Activated naive CD4-positive, alpha-beta T cell treated with Interleukin-2 at 50 U/mL for 16 hours (primary cell): ENCODE measurements at places on chromosomes 12 and 14.

DNA sequence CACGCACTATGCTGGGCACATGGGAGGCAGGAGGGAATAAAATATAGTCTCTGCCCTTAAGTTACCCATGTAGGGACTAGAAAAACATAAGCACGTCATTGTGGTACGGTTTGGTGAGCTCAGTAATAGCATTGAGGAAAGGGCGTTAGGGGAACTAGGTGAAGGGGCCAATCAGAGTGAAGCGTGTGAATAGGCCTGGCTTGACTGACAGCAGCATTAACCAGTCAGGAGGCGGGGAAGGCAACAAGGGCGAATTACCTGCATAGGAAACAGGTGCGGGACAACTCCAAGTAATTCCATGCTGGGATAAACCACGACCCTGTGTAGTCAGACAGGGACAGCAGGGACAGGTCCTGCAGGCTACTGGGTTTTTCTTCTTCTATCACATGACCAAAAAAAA is 107.7 kb downstream of the UNC79 start:
- no peak for DNase-seq

- DNase-seq: no peak
Measured at GRCh38 chr14:81480741-81481140, 52.9 kb downstream of the SEL1L start.

- peak; percentile 86 for DNase-seq
Measured at GRCh38 chr14:102776761-102777710, at the start of gene TRAF3. TRAF3 (plus strand) TSS chr14:102777449; CDS start chr14:102870202, 92,753 bp downstream.

DNA sequence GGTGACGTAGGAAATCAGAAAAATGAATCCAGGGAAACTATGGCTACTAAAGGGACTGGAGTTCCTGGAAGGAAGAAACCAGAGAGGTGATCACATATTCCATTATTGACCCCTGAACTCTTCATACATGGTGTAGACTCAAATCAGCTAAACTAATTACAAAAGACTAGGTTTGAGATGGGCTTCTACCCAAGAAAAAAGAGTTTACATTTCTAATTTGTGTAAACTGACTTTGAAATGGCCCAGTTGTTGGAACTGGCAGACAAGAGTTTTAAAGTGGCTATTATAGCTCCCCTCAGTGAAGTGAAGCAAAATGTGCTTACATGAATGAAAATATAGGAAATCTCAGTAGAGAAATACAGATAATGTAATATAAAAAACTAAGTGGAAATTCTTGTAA is 1619.4 kb upstream of the SEL1L start:
- no peak for DNase-seq

DNA sequence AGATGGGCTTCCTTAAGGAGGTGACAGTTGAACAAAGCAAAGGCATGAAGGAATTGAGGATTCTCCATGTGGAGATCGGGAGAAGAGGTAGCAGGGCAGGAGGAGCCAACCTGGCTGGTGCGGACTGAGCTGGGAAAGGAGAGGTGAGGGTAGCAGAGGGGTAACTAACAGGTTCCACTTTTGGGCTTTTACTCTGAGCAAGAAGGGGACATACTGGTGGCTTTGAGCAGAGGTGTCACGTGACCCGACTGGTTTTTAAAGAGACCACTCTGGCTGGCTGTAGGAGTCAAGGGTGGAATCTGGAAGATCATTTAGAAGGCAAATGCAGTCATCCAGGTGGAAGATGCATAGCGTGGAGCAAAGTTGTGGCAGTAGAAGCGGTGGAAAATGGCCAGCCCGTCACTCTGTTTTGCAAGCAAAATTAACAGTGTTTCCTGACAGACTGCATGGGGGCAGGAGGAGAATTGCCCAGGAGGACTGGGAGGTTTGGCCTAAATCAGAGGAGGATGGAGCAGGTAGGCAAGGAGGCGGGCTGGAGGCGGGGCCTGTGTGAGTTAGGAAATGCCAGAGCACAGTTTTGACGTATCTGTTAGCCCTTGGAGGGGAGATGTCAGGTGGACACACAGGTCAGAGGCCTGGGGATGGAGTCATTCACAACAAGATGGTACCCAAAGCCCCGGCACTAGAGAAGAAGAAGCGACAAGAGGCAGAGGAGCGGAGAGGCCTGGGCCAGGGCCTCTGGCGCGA is 156.3 kb upstream of the FKBP4 start:
- no peak for DNase-seq

DNA sequence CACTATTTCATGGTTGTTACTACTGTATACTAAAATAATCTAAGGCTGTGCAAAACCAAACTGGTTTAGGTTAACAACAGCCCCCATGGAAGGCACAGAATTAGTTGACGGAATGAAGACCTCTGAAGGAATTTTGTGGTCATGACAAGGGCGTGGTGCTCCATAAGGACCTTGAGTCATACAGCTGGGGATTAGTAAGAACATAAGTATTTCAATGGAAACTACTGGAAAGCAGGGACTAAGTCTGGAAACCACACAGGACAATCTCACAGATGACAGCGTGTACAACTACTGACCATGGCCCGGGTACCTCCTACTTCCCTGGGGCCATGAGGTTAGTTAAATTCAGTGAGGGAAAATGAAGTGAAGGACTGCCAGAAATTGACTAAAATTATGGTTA is 98.5 kb upstream of the PLEKHA5 start:
- no peak for DNase-seq

GRCh38 chr12:113786107-113786506 is 180.0 kb downstream of the RBM19 start:
- DNase-seq: no peak

DNA sequence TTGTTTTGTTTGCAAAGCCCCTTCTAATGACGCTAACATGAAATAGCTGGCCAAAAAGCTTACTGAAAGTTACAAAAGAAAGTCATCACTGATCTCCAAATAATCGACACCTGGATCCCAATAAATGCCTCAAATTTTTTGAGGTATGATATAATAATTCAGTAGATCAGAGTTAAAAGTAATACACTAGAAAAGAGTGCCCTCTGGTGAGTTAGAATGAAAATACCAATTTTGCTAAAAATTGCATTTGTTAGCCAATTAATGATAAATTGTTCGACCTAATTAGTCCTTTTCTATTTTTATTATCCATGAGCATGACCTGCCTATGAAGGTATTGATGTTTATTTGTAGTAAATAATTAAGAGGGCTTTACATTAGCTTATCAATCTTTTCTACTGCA is 78.6 kb downstream of the CEP128 start:
- DNase-seq: no peak

- no peak for DNase-seq
Measured at GRCh38 chr12:14395074-14395778, 29.7 kb downstream of the ATF7IP start.

DNA sequence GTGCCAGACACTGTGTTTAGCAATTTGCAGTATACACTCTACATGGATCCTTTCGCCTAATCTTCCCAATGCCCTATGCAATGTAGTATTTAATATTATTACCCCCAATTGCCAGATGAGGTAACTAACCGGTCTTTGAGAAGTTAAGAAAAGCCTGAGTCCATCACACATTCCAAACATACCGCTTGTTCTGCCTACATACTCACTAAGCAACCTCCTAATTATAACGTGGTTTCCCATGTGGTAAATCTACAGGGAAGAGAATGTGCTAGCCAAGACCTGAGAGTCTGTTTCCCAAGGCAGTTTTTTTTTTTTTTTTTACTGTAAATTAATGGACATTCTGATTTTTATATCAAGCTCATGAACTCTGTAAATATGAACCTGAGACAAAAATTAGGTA is 37.2 kb downstream of the ATP2B1 start:
- no peak for DNase-seq
